SJSA1 (cell line): ENCODE measurements at places on chromosomes 5 and 9.

GRCh38 chr5:73507062-73507461 lies 8.8 kb downstream of the BTF3 start:
- no peak for DNase-seq

DNA sequence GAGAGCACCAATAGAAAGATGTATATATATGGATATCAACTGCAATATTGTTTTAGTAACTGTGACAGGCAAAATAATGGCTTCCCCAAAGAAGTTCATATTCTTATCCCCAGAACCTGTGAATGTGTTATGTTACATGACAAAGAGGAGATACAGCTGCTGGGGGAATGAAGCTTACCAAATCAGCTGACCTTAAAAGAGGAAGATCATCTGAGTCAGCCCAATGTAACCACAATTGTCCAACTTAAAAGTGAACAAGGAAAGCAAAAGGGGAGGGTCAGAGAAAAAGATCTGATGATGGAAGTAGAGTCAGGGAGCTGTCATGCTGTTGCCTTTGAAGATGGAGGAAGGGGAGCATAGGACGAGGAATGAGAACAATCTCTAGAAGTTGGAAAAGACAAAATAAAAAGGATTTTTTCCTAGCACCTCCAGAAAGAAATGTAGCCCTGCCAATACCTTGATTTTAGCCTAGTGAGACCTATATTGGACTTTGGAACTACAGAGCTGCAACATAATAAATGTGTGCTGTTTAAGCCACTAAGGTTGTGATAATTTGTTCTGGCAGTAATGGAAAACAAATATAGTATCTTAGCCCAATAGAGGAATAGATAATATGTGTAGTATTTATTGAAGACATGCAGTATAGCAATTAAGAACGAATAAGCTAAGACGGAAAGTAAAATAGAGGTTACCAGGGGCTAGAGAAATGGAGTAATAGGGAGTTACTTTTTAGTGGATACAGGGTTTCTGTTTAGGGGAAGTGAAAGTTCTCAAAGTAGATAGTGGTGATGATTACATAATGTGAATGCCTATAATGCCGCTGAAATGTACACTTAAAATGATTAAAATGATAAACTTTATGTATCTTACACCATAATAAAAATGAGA lies 115.9 kb downstream of the PIK3R1 start:
- no peak for DNase-seq

- no peak for DNase-seq
Measured at GRCh38 chr5:124419531-124419930, 326.9 kb downstream of the ZNF608 start.

GRCh38 chr9:83066771-83067170 lies 3.8 kb upstream of the RASEF start:
- no peak for DNase-seq

- DNase-seq: no peak
Measured at GRCh38 chr5:83343299-83343698, 128.2 kb upstream of the VCAN start.
